ENCODE measurements at places on chromosomes 2 and 18. TPM values are rescaled to one million over a fixed set of nuclear protein-coding genes. Genes with fewer than 3 reads are reported as not detected.

- H3K27me3 ChIP-seq: no peaks in the 10 kb centered on the region
- H3K27ac ChIP-seq: no peak overlapping the region
- H3K4me3 ChIP-seq: no peak overlapping the region
- peaks cover 8% of the 10 kb centered on the region for H3K4me1 ChIP-seq
- DNase-seq: no peak
These were observed 42.0 kb downstream of the FMNL2 start for GRCh38 chr2:152376968-152377367.

Gene PRPF40A
- 93.7 TPM for total RNA-seq

Gene CDH20
- total RNA-seq: not detected

Gene FIGN
- total RNA-seq: 0.75 TPM

GRCh38 chr2:590214-591175 lies 86.7 kb downstream of the TMEM18 start:
- no peaks in the 10 kb centered on the region for H3K4me1 ChIP-seq
- no peak overlapping the region for H3K27ac ChIP-seq
- no peaks in the 10 kb centered on the region for H3K36me3 ChIP-seq

Gene ADCYAP1
- not detected for total RNA-seq

GRCh38 chr2:60525899-60526298 lies 27.6 kb downstream of the BCL11A start:
- no peaks in the 10 kb centered on the region for H3K27me3 ChIP-seq
- no peak overlapping the region for H3K4me3 ChIP-seq
- H3K4me1 ChIP-seq: peaks cover 4% of the 10 kb centered on the region
- no peak overlapping the region for H3K27ac ChIP-seq

Gene FRZB
- total RNA-seq: 2.4 TPM

DNA sequence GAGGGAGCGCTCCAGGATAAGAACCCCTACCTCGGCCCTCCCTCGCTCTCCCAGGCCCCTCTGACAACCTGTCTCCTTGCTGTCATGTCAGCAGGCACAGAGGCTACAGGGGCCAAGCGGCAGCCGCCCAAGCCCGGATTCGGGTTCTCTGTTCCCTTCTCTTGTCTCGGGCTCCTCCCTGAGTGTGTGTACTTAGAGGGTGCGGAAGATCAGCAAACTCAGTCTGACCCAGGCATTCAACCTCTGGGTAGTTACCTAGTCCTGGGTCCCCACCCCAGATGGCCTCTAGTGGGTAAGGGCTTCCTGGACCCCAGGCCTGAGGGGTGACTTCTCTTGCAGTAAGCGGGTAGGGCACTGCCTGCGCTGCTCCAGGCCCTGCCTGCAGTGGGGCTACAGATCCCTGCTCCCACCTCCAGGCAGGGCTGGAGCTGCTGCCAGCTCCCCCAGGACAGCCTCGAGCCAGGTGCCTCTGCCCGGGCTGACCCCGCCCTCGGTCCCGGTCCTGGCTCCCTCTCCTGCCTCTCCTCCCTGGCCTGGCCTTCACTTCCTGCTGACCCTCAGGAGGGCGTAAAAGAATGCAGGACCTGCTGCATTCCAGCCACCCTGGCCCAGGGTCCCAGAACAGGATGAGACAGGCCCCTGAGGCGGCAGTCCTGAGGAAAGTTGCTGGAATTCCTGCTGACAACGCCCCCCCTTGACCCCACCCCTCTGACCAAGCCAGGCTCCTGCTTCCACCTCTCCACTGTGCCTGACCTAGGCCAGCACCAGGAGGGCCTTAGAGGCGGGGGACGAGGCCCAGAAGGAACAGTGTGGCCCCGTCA lies 22.0 kb downstream of the GPC1 start:
- H3K36me3 ChIP-seq: no peaks in the 10 kb centered on the region
- peaks cover 41% of the 10 kb centered on the region for H3K27me3 ChIP-seq
- H3K4me3 ChIP-seq: no peak overlapping the region
- DNase-seq: no peak

GRCh38 chr2:2850218-2850755 lies 519.2 kb upstream of the MYT1L start:
- no peak overlapping the region for H3K27ac ChIP-seq
- H3K27me3 ChIP-seq: no peaks in the 10 kb centered on the region
- H3K4me3 ChIP-seq: no peak overlapping the region

- H3K27me3 ChIP-seq: peaks cover 3% of the 10 kb centered on the region
- H3K27ac ChIP-seq: no peak overlapping the region
- no peak overlapping the region for H3K4me3 ChIP-seq
- H3K36me3 ChIP-seq: no peaks in the 10 kb centered on the region
- no peaks in the 10 kb centered on the region for H3K4me1 ChIP-seq
These were observed 40.7 kb downstream of the VIT start for GRCh38 chr2:36737131-36737750.

Gene NMUR1
- total RNA-seq: 2.2 TPM

DNA sequence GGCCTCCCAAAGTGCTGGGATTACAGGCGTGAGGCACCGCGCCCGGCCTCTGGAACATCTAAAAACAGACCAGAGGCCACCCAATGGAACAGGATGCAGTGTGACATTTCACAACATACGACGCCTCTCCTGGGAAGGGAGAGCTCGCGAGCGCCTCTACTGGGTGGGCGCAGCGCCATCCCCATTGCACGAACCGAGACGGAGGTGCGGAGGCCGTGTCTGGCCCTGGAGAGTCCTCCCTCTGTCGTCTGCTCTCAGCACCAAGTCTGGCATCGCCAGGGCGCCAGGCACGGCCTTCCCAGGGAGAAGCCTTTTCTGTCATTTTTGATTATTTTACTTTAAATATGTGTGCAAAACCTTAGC lies 9.4 kb upstream of the GBX2 start:
- peaks cover 99% of the 10 kb centered on the region for H3K27me3 ChIP-seq
- H3K4me3 ChIP-seq: no peak overlapping the region
- H3K27ac ChIP-seq: no peak overlapping the region
- no peaks in the 10 kb centered on the region for H3K36me3 ChIP-seq
- peak; percentile 33 for DNase-seq
- peaks cover 14% of the 10 kb centered on the region for H3K4me1 ChIP-seq

DNA sequence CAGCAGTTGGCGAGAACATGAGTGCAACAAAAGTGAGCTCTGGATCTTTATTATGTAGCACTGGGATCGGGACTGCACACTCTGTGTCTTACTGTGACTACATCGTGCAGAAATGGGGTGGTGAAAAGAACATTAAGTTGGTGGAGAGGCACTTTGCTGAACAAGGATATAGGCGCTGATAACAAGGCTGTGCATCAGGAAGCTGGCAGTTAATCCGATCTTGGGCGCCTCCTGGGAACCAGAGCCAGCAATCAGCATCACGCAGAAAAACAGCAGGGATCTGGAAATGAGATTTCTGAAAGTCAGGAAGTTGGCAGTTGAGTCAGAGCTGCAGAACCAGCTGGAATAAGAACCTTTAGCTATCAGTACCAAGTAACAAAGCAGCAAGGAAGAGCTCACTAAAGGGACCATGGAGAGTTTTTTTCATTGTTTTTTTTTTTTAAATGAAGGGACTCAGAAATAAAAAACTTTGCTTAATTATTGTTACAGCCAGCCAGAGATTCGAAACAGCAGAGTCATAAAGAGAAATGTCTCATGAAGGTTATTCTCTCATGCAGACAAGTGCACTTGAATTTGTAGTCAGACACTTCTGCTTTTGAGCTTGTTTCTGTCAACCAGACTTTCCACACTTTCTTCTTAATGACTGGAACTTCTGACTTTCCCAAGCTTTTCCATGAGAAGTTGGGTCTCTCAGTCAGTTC lies 22.8 kb upstream of the MYO3B start:
- no peak for DNase-seq
- H3K4me1 ChIP-seq: no peaks in the 10 kb centered on the region
- H3K36me3 ChIP-seq: no peaks in the 10 kb centered on the region
- no peaks in the 10 kb centered on the region for H3K27me3 ChIP-seq

Data from transverse colon (tissue), 4 donors.